ENCODE measurements at places on chromosomes 3 and 15.

DNA sequence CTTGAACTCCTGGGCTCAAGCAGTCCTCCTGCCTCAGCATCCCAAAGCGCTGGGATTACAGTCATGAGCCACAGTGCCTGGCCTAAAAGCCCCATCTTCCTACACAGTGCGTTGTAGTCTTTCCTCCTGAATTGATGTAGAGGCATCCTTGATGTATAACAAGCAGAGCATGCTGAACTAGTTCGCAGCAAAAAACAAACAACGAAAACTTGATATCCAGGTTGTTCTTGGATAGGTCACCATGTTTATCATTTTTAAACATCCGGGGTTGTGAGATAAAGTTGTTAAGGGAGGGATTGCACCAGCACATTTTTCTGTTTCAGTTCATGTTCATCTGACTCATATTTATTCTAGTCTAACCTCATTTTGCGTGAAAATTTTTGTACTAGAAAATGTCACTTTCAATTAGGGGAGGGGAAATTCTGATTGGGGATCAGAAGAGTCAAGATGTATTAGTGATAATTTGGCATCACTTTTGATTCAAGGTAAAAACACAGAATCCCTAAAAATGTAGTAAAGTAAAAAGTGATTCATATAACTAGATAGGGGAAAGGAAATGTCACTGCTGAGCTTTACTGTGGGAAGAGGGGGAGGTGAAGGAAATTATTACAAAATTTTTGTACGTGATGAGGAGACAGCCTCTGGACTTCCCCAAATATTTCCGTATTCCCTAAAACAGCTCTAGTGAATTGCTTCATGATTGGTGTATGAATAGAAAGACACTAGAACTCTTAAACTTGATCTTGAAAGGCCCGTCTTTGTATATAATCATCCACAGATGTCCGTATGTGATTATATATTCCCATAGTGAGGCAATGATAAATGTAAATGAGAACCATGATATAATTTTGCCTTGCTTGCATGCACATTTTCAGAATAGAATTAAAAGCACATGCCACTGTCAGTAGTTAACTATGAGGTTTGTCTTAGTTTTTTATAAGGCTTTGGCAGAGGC, 22.9 kb downstream of the RAB8B start:
- no peak for DNase-seq

DNA sequence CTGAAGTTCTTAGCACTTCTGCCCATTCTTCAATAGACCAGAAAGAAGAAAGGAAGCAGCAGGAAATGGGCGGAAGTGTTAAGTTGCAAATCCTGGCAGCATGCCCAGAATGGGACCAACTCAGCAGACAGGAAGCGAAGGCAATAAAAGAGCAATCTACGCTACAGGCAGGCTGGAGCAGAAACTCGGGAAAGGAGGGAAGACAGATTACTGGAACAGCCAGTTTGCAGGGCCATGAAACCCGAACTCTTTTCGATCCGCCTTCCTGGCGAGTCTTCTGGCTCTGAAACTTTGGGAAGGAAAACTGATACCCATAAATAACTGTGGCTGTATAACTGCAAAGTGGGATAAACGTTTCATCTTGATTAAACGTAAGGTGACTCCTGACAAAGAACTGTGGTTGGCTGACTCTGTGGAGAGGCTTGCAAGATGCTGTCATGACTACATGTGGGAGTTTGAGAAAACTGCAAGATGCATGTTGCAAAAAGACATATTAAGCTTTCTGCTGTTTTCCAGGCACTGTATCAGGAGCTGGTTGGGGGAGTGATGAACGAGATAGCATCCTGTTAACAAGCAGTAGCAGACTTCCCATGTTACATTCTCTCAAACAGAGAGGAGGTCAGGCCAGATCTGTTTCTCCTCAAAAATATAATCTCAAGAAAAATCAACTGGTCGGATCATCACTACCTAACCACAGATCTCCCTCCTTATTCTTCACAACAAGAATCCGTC, 67.8 kb downstream of the FMN1 start:
- peak; percentile 64 for DNase-seq

GRCh38 chr15:72796515-72797337, 13.2 kb upstream of the ADPGK start:
- no peak for DNase-seq

- DNase-seq, result no peak
Observed at GRCh38 chr3:186784820-186785494, 1.6 kb downstream of the EIF4A2 start.

DNA sequence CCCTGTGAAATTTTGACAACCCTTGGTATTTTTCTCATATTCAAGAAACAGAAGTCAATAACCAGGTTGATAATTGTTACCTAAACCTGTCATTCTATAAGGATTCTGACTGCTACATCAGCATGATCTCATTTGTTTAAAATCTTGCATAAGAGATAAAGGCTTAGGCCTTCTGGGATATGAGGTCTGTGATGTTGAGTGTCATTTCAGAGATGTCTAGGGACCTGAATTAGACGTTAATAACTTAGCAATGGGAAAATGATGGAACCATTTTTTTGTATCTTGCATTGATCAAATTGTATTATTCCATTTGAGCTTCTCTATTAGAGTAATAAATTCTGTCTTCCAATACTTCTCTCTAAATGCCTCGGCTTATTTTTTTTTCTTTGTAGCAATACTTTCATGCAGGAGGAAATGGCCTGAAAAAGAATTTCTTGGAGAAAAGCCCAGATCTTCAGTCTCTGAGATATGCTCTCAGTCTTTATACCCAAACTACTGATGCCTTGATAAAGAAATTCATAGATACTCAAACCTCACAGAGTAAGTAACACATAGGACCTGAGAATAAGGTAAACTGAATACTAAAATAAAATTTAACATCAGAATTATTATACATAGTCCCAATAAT, 589.3 kb downstream of the UNC13C start:
- DNase-seq, result no peak

DNA sequence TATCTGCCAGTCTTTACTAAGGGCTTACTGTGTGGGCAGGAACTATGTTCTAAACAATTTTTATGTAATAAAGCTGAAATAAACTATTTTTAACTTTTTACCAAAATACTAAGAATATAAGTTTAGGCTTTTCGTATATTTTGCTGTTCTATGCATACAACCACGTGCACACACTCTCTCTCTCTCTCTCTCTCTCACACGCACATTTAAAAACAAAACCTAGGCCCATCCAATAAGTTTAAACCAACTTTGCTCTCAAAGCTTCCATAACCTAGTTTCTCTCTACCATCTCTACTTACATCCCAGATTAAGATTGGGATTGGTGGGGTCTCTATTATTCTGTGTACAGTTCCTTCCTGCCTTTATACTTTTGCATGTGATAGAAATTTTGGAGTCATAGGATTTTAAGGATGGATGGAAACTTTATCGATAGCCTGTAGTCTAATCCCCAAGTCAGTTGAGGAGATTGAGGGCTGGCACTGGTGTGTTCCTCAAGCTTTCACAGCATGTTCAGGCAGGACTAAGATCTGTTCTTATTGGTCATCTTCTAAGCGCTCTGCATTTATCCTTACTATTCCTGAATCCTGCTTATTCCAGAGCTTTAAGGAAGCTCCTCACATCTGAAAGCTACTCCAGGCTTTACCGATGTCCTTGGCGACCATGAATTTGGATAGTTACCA, 1.8 kb downstream of the GPR171 start:
- DNase-seq, result no peak

- no peak for DNase-seq
Observed at GRCh38 chr3:159144891-159145290, 343.0 kb downstream of the MFSD1 start.

GRCh38 chr15:52765785-52766184, 24.4 kb downstream of the ONECUT1 start:
- DNase-seq, result no peak
